ENCODE measurements at places on chromosomes 3 and 15.

GRCh38 chr15:61731099-61731498, 329.1 kb downstream of the VPS13C start:
- no peak for DNase-seq

DNA sequence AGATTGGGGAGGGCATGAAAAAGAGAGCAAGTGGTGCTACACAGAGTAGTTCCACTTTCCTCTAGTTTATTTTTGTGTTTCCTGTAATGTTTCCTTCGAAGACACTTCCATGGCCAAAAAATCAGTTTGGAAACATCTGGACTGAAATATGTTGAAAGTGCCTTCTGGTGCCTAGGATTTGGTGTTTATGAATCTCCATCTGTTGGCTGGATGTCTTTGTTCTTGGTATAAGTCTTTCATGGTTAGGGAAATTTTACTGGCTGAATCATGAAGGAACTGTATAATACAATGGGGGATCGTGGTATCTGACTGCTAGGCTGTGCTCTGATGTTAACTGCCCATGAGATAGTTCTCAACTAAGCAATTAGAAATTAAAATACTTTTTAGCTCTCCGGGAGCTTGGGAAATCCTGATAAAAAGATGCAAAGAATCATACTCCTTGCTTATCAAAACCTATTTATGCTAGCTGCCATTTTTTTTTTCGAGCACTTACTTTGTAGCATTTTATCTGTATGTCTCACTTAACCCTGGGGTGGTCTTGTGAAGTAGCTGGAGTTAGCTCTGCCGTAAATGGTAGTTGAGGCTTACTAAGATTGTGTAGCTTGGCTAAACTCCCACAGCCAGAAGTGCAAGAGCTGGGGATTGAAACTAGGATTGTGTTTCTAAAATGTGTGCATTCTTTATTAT, 21.9 kb downstream of the AKAP13 start:
- no peak for DNase-seq

DNA sequence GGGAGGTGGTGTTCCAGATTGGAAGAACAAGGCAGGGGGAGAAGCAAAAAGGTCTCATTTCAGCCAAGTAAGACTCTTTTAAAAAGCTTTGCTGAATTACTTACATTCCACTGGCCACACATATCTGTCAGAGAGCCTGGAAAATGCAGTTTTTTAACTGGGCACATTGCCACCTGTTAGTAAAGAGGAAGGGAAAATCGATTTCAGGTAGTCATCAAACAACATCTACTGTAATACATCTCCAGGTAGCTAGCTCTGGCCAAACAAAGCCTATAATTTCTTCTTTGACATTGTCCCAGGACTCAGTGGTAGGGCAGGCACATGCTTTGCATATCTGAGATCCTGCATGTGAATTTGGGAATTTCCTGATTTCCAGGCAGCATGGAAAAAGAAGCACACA, 480.7 kb upstream of the SUCLG2 start:
- DNase-seq: no peak

GRCh38 chr15:39099524-39099923, 481.4 kb upstream of the THBS1 start:
- DNase-seq: no peak

- DNase-seq: no peak
These were observed 484.5 kb upstream of the PROK2 start for GRCh38 chr3:72269475-72269874.

DNA sequence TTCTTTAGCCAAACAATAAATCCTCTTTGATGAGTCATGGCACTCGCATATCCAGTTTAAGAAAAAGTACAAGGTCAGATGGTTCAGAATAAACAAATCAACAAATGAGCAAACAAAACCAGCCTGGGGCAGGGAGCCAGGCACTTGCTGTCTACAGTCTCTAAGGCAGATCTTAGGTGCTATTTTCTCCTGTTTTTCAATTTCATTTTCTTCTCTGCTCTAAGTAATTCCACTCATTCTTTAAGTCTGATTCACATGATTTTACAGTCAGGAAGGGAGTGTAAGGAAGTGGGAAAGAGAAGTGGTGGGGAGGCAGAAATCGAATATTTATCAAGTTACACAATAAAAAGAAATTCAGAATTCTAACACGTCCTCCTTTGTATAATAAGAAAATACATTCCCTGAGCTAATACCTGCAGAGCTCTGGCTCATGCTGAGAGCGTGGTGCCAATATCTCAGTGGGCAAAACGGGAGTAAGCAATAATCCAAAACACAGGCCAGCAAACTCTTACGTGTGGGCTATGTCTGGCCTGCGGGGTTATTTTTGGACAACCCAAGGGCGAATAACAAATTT, 298.6 kb downstream of the ADAMTS17 start:
- DNase-seq: no peak

DNA sequence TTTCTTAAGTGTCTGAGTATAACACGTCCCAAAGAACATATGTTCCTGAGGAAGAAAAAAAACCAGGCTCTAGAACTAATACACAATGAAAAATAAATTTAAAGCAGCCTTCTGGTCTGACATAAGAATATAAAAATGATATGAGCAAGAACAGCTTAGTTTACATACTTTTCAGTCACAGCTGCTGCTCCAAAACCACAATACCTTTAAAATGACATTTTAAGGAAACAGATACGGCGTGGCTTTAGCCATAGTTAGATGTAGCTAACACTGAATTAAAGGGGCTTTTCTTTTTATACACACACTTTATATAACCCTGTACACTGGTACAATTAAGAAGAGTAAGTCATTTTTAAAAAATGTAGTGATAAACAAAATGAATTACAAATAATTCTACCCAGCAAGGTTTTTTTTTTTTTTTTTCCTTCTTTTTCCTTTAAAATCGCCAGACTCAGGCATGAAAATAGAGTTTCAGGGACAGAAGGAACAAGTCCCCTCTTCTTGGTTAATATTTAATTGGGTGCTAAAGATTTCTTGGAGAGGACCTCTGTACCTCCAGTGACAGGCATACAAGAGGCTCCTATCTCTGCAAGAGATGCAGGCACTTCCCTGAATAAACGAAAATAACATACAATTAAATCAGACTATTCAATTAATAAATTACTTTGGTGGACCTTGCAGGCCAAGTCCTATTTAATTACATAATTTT, 265.6 kb downstream of the FOXP1 start:
- no peak for DNase-seq

DNA sequence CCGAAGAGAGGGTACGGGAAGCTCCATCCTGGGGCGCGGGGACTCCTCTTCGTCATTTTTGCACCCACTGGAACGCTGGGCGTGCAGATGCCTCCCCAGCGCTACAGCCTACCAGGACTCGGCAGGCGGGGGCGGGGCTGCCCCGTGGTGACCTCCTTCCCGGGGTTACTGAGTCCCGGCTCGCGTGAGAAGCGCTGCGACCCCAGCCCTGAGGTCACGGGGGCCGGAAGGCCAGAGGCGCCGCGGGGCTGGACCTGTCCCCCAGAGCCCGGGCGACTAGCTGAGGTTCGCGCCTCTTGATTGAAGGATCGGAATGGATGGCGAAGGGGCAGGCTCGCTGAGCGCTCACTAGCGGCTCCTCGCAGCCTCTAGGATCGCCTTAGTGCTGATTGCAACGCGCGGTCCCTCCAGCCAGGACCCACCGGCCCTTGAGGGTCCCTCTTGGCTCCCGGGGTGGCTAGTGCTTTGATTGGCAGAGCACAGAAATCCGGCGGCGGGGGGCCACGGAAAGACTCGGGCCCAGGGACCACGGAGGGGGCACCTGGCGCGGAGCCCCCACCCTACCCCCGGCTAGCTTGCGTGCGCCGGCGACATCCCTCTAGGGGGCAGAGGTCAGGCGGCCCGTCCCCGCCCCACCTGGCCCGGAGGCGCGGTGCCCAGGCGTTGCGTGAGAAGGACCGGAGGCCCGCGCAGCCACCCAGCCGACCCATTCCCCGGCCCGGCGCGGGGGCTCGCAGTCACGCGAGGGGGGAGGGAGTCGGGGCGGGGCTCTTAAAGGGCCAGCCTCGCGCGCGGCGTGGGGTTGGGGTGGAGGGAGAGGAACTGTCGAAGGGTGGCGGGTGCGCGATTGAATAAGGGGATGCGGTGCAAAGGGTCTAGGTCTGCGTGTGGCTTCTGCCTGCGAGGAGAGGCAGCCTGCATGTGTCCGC, 781 bp upstream of the CYP1A1 start:
- peak; percentile 47 for DNase-seq

GRCh38 chr15:68227643-68228142, 1.8 kb downstream of the CLN6 start:
- no peak for DNase-seq

DNA sequence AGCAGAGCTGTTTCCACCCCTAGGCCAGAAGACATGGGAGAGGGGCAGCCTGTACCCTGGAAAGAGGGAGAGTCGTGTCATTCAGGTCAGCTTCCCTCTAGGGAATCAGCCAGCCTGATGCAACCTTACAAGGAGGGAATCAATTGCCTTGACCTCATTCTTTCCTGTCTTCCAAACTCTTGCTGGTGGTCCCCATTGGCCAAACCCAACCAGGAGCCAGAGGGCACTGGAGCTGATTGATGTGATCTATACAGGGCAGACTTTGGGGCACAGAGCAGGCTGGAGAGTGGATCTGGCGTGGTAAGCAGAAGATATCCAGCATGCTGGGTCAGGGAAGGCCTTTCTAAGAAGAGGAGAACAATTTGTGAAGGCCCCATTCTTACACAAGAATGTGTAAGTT, 19.1 kb upstream of the MAGEF1 start:
- DNase-seq: no peak

DNA sequence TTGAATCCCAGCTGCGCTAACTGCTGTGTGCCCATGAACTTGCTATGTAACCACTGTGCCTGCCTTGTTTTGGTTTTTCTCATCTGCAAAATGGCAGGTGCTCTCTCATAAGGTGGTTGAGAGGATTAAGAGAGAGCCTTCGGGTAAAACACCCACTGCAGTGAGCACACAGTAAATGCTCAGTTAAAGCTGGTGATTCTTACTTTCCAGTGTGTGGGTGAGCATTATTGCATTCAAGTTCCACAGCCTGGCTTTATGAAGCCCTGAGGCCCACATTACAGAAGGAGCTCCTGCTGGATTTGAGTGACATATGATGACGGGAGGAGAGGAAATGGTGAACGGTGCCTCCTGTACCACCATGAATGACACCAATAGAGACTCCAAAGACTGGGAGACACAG, 83.5 kb upstream of the SEC13 start:
- no peak for DNase-seq

DNA sequence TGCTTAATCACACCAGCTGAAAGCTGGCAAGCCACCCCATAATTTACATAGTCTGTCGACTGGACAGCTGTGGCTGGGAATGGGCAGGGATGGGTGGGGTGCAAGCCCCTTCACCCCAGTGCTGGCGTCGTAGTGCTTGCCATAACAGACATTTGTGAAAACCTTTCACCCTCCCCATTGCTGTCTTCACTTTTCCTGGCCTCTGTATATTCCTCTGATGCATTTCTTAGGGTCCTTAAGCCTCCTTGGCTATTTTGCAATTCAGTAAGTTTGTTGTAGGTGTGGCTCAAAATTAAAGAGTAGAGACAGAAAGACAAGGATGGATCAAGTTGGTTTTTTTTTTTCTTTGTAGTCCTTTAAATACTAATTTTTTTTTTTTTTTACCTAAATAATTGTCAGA, 383.3 kb upstream of the MCTP2 start:
- DNase-seq: no peak
